ENCODE measurements at places on chromosomes 2 and 18.
A peak's percentile ranks its signal among the peaks of the same experiment; 100 is the strongest.

DNA sequence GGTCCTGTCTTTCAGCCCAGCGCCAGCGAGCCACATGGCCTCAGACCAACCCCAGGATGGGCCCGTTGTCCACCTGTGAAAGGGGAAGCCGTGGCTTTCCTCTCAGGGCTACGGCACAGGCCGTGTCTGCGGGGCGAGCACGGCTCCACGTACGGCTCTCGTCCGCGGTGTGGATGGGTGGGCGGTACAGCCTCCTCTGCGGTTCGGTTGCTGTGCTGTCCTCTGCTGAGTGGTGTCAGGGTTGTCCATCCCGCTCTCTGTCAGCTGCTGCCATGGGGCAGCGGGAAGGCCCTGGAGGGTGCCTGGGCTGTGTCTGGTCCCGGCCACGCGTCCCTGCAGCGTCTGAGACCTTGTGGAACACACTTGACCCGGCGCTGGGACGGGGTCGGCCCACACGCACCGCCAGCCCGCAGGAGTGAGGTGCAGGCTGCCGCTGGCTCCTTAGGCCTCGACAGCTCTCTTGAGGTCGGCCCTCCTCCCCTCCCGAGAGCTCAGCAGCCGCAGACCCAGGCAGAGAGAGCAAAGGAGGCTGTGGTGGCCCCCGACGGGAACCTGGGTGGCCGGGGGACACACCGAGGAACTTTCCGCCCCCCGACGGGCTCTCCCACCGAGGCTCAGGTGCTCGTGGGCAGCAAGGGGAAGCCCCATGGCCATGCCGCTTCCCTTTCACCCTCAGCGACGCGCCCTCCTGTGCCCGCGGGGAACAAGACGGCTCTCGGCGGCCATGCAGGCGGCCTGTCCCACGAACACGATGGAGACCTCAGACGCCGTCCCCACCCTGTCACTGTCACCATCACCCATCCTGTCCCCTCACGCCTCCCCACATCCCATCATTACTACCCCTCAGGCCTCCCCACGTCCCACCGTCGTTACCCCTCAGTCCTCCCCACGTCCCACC, 128.7 kb downstream of the NFATC1 start:
- peak; percentile 94 for DNase-seq

GRCh38 chr2:168310580-168310979, 63.2 kb upstream of the STK39 start:
- DNase-seq, result no peak

DNA sequence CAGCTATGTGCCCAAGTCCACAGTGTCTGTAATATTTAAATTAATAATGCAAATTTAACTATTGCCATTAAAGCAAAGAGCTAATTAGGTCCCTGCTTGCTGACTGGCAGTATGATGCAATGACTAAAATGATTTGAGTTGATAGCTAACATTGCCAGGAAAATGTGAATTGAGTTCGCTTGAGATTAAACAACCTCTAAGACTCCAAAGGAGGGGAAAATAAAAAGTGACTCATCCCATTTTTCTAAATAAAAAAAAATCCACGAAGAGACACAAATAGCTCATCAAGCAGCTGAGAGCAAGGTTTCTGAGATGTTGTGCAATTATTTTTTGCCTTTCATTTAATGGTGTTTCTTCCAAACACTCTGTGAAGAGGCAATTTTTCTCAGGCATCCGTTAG, 413.0 kb downstream of the MTX2 start:
- no peak for DNase-seq

GRCh38 chr2:22403748-22404147, 981.2 kb upstream of the KLHL29 start:
- DNase-seq, result no peak

DNA sequence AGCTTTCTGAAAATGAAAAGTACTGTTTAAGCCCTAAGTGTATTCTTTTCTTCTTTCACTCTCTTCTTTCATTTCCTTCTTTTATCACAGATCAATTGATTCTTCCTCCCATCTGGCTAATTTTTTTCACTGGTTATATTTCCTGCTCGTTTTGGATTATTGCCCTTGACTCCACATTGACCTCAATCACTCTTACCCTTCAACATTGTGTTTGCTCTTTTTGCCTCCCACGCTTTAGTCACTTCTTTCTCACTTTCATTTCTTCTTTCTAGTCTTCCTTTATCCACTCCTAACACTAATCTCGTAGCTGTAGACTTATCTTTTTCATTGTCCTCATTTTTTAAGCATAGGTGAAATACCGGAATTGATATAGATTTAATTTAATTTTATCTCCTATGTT, 320.3 kb upstream of the VRK2 start:
- DNase-seq, result no peak

DNA sequence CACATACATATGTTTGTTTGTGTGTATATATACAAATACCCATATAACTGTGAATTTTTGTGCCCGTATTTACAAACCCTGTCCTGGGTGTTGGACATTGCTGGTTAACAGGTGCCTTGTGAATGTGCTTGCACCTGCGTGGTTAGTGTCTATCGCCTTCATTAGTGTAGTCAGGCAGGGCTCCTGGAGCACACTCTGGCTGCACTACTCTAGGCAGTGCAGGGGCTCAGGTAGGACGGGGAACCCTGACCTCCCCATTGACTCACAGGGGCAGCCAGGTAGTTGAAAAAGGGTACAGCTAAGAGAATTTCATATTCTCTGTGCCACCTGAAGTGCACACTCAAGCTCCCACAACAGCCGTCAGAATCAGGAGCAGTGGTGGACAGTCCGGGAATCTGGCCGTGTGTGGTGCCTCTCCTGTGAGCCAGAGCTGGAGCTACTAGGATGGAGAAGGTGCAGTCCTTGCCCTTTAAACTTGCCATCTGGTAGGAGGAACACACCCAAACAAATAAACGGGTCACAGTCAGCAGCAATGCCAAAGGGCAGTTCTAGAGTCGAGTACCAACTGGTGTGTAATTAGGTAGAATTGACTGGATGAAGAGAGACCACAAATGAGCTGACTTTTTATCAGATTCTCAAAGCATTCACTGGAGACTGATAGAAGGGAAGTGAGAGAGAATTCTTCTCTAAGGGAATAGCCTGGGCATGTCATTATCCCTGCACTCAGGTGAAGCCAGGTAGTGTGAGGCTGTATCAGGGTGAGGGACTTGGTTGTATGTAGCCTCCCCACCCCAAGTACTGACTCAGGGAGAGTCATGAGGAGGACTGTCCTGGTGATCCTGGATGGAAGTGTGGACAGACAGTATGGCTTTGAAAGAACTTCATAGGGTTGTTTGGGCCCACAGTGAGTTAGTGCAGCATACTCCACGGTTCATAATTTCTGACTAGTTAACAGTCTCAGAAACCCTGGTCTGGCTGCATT, 44.1 kb downstream of the FARP2 start:
- no peak for DNase-seq

DNA sequence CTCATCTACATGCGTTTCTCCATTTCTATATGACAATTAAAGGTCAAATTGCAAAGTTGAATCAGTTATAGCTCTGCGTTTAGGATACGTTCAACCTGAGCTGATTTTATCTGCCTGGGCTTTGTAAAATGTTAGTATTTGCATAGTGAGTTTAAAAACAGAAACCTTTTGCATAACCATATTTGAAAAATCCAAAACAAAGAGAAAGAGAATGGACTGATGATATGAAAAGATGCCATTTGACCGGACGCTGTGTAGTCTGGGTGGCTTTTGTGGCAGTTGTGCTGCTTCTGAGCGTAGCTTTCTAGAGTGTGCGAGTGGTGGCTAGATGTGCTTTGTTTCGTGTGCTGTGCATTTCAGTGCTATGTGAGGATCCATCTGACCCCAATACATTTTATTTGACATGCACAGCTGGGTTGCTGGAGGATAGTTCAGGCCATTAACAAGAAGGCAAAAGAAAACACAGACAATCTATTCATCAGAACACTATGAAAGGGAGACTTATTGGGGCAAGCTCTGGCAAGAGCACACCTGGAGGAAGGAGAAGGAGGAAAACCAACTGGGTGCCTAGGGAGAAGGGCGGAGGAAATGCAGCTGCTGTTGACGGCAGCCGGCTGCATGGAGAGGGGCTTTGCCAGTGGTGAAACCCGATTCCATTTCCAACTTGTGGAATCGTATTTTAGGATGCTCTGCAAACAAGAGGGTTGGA, 126.8 kb downstream of the ACOXL start:
- no peak for DNase-seq

- DNase-seq, result no peak
Measured at GRCh38 chr2:146730882-146731281, 1113.9 kb upstream of the ACVR2A start.

- DNase-seq, result no peak
Measured at GRCh38 chr18:27931535-27931934, 245.4 kb downstream of the CDH2 start.

- DNase-seq, result no peak
Measured at GRCh38 chr2:222307143-222307756, 8.5 kb upstream of the PAX3 start.
